Germinal center (tissue), 1 donor: ENCODE measurements at places on chromosomes 16 and 17.

DNA sequence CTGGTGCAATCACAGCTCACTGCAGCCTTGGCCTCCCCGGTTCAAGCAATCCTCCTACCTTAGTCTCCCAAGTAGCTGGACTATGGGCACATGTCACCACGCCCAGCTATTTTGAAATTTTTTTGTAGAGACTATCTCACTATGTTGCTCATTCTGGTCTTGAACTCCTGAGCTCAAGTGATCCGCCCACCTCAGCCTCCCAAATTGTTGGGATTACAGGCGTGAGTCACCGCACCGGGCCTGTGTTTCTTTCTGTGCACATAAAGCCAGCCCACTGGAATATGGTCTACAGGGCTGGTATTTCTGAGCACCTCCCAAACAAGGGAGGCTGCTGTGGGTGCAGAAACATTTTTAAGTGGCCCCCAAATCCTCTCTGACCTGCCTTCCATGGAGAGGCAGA lies 8.4 kb downstream of the TMEM95 start:
- DNase-seq = no peak

GRCh38 chr17:43212641-43213490 lies 1.2 kb downstream of the TMEM106A start:
- no peak for DNase-seq

DNA sequence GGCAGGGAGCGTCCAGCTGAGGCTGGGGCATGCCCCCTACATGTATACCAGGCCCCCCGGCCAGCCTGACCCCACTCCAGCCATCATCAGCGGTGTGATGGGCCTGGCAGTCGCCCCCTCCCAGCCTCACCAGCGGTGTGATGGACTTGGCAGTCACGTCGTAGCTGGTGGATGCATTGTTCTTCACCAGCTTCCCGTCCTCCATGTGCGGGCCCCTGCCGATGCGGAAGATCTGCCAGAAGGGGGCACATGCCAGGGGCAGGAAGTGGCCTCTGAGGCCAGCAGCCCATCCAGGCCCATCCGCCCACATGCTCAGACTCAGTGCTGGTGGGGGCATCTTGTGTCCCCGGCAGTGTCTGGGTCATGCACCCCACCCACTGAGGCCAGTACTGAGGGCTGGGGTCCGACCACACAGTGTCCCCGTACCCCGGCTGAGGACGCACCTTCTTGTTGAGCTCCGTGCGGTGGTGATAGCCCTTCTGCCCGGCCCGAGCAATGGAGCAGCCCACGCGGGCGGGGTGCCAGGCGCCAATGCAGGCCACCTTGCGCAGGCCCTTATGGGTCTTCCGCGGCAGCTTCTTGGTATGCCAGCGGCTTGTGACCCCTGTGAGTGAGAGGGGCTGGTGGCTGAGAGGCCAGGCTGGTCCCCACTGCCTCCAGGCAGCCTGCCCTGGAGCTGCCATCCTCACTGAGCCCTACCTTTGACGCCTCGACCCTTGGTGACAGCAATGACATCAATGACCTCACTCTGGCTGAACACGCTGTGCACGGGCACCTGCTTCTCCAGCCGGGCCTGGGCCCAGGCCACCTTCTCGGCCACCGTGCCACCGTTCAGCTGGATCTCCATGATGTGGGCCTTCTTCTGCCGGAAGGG lies 3.7 kb upstream of the MSRB1 start:
- DNase-seq = no peak

DNA sequence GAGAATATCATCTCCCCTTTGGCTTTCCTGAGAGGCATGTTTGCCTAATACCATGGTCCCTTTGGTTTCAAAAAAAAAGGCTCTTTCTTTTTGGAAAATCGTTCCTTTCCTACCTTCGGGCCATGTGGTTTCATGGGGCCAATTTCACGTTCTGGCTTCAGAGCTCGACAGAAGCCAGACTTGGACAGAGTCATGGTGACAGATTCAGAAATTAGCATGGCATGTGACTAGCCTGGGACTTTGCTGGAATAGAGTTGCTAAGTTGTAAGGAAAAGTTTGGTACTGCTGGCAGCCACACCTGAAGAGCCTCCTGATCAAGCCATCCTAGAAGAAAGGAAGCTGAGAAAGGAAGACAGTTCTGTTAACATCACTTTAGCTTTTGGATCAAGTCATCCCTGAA lies 2.4 kb upstream of the VWA3A start:
- DNase-seq = no peak

- no peak for DNase-seq
Measured at GRCh38 chr17:3851461-3852100, 5.5 kb upstream of the NCBP3 start.

DNA sequence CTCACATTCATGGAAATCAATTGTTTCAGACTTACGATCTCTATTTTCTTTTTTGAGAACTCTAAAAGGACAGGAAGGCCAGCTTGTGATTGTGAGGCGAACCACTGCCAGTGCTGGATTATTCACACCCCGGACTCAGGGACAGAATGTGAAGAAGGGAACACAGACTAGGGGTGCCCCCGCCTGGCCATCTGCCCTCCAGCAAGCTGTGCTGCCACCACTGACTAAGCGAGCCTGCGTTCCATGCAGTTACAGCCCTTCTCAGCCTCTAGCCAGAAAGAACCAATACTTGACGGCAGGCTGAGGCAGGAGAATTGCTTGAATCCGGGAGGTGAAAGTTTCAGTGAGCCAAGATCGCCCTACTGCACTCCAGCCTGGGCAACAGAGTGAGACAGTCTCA lies 2.8 kb downstream of the HAGH start:
- no peak for DNase-seq

DNA sequence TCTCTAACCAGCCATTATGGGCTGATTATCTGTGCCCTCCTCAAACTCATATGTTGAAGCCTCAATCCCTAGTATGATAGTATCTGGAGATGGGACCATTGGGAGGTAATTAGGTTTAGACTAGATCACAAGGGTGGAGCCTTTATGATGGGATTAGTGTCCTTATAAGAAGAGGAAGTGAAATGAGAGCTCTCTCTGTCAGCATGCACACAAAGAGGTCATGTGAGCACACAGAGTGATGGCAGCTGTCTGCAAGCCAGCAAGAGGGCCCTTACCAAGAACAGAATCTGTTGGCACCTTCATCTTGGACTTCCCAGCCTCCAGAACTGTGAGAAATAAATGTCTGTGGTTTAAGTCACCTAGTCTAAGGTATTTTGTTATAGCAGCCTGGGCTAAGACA lies 101.9 kb downstream of the PCTP start:
- no peak for DNase-seq

DNA sequence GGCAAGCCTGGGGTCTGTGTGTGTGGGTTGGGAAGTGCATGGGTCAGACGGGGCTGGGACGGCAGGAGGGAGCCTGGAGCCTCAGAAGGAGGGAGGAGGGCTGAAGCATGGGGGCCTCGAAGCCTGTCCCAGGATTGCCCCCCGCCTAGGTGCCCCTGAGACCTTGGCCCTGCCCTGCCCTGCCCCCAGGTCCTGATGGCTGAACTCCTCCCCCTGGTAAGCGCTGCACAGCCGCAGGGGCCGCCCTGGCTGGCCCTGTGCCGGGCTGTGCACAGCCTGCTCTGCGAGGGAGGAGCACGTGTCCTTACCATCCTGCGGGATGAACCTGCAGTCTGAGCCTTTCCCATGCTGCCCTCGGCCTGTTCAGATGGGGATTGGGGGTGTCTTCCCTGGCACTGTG lies 4.4 kb downstream of the TEDC2 start:
- no peak for DNase-seq

DNA sequence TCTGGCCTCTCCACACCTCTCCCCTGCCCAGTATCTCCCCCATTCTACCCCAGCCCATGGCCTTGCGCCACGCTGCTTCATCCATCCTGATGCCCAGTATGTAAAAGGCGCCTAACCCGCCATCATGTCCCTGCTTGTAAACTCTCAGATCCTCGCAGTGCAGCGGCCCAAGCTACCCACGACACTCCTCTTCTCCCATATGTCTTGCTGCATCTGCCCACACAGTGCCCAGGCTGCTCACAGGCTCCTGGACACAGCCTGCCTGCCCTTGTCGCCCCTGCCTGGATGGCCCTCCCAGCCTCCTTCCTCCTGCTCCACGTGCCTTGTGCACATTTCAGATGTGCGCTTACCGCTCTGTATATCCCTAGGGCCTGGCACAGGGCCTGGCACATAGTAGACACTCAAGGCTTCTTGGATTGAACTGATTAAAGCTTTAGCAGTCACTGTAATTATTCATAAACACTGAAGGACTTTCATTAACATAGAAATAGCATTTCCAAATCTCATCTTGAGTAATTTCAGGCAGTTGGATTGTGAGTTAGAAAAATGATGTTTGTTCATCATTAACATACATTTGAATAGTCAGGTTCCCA lies 129.1 kb downstream of the CLEC16A start:
- no peak for DNase-seq

- DNase-seq = no peak
Measured at GRCh38 chr17:37310940-37311339, 64.8 kb upstream of the C17orf78 start.

- DNase-seq = no peak
Measured at GRCh38 chr17:66627985-66628384, 206.9 kb upstream of the CACNG5 start.

GRCh38 chr17:76515274-76515949 lies 14.2 kb upstream of the RHBDF2 start:
- no peak for DNase-seq

- no peak for DNase-seq
Measured at GRCh38 chr16:4750896-4751295, 16.1 kb downstream of the ZNF500 start.

DNA sequence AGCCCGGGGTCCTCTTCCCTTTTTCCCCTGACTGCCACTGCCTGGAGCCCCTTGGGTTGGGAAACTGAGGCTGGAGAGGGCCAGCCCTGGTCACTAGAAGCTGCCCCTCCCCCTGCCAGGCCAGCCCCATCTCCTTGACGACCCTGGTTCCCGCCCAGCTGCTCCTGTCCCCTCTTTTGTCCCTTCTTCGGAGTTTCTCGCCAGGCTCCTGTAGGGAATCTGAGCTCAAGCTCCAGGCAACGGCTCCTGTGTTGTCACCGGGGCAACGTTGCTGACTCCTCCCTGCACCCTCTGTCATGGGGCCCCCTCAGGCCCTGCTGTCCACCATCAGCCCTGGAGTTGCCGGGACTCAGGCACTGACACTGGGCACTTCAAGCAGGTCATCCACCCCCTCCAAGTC lies 5.7 kb downstream of the LLGL1 start:
- no peak for DNase-seq

- no peak for DNase-seq
Measured at GRCh38 chr17:51733166-51733565, 425.3 kb downstream of the CA10 start.

GRCh38 chr17:59338498-59338897 lies 7.0 kb downstream of the YPEL2 start:
- DNase-seq = no peak

GRCh38 chr17:4157618-4158333 lies 14.8 kb downstream of the CYB5D2 start:
- DNase-seq = no peak

DNA sequence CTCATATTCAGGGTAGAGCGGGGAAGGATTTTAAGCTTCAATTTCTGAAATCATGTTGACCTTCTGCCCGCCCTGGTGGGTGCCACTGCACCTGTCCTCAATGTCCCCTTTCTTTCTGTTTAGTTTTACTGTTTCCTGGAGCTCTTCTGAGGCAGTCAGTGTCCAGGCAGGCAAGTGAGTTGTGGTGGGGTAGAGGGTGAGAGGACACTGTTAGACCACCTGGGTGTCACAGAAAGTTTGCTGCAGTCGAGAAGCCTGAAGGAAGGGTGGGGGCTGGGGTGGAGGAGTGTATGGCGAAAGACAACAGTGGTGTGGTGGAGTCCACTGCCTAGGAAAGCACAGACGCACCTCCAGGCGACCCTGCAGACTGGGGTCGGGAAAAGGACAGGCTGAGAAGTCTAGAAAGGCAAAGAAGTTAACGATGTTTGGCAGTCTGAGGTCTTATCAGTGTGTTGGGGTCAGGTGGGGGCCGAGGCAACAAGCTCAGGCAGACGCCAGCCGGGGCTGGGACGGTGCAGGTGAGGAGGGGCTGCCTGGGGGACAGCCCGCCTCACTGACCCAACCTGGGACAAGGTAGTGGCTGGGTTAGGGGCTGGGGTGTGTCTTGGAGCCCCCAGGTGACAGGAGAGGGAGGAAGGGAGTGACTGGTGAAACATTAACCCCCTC lies 23.3 kb upstream of the HOXB13 start:
- no peak for DNase-seq

- no peak for DNase-seq
Measured at GRCh38 chr17:8479431-8479947, 43.8 kb downstream of the NDEL1 start.

GRCh38 chr17:79026376-79027273 lies 2.7 kb downstream of the C1QTNF1 start:
- DNase-seq = no peak

DNA sequence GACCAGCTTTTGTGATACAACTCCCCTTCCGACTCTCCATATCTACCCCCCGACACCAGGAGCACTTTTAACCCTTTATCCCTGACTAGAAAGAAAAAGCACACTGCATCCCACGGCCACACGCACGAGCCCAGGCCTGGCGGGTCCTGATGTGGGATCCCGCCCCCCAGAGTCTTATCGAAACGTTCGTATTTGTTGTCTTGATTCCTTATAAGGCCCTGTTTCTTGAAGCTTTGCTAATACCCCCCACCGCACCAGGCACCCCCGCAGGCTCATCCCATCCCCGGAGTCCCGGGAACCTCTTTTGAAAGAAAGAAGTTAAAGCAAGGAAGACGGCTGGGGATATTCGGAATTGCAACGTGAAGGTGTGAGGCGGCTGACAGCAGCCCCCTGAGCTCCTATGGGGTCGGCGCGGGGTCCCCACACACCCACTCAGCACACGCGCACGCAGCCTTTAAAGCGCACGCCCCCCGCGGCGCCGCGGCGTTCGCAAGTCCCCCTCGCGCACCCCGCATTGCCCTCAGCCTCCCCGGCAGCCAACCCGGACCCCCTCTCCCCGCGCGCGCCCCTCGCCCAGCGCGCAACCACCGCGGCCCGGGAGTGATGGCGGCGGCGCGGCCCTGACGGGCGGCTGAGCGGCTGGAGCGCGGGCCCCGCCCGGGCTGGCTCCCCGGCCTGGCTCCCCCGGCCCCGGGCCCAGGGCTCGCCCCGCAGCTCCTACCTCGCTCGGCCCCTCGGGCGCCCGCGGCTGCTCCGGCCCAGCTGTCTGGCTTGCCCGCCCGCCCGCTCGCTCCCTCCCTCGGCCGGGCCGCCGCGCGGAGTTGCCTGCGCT lies 448 bp downstream of the STAT5B start:
- DNase-seq = no peak
